Suppressor macrophage treated with lipopolysaccharide for 4 hours (primary cell): ENCODE measurements at places on chromosomes 6 and 20.
A peak's percentile ranks its signal among the peaks of the same experiment; 100 is the strongest.

DNA sequence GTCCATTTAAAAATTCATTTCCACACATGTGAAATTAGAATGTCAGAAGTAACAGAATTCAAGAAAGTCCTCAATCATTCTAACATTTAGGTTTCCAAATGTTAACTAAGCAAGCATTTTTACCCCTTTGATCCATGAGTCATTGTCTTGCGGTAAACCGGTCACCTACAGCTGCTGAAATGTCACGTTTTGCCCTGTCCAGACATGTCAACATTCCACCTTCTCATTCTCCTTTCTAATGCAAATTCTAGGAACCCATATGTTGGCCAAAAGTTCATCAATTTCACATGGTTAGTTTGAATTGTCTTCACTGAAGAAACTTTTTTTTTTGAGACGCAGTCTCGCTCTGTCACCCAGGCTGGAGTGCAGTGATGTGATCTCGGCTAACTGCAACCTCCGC is 117.2 kb downstream of the IPCEF1 start:
- DNase-seq = peak; percentile 46

GRCh38 chr6:163327165-163327880 is 87.2 kb upstream of the QKI start:
- DNase-seq = no peak

GRCh38 chr6:159463119-159463829 is 229.8 kb downstream of the SOD2 start:
- DNase-seq = peak; percentile 9

DNA sequence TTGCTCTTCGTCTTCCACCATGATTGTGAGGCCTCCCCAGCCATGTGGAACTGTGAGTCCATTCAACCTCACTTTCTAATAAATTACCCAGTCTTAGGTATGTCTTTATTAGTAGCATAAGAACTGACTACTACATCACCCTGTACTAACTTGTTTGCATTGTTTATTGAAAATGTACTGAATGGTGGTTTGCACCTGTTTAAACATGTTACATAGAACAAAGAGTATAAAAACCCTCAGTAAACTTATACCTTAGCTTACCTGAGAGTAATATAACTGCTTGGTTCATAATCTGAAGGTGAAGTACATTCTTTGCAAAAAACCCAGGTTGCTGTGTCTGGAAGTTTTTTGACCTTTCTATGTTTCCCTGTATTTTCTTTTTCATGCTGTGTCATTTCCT is 777.8 kb downstream of the TBC1D32 start:
- no peak for DNase-seq

DNA sequence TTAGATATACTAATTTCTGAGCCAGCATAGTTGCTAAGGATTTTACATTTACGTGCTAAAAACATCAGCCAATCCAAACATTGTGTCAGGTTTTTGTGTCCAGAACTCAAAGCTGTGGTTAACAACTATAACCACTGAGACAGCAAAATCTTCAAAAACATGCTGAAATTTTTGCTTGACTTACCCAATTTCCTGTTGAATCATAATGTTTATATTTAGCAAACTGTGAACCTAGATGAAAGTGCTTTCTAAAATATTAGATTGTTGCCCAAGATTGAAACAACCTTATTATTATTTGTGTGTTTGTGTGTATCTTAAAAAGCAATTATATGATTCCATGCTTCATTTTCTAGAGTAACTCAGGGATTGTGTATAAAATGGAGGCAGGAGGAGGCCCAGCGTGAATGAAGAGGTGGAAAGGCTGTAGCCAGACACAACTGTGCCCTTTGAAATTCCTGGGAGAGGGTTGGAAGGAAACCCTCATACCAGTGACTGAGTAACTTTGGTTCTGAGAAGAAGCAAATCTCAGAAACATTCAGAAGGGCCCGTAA is 48.0 kb downstream of the ARMC2 start:
- DNase-seq = peak; percentile 77

- DNase-seq = no peak
Measured at GRCh38 chr6:20153194-20153593, 59.1 kb downstream of the MBOAT1 start.

DNA sequence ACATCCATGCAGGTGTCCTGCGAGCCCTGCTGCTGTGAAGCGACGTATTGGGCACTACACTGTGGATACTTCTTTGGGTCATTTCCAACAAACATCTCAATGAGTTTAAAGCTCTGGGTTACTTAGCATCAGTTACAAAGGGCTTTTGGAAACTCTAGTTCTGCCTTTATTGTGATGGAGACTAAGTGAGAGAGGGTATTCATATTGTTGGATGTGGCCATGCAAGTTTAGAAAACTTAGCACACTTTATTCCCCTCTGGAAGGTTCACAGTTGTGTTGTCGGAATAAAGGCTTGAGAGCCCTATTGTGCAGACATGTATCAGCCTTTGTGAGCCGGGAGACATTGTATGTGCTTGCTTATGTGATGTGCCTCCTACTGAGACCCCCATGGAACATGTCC is 22.1 kb downstream of the DUSP22 start:
- no peak for DNase-seq

- peak; percentile 13 for DNase-seq
Measured at GRCh38 chr20:52676283-52676995, 295.7 kb upstream of the TSHZ2 start.

- DNase-seq = no peak
Measured at GRCh38 chr6:111283707-111284106, 196.4 kb downstream of the SLC16A10 start.

DNA sequence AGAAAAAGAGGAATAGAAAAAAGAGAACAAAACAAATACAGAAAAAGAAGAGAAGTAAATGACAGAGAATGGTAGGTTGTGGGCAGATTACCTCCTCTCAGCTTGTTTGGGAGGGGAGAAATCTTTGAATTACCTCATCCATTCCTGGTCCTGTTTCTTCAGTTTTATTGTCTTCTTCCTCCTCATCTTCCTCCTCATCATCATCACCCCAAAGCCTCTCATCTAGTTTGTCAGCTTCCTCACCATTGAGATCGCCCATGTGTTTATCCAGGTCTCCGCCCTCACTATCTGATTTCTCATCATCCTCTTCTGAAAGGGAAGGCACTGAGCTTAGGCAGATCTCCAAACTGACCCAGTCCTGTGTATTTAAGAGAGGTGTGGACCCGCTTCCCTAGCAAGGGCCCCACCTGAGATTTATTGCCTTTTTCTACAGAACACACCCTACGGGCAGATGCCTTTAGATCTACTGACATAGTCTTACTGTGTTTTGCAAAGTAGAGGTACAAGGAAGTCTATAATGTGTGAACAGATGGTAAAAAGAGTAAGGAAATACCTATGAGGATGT is 24.2 kb upstream of the LYRM2 start:
- no peak for DNase-seq

- DNase-seq = peak; percentile 16
Measured at GRCh38 chr6:44614396-44614795, 226.9 kb downstream of the CDC5L start.
